NCI-H446 (cell line): ENCODE measurements at places on chromosomes 2 and 18.

GRCh38 chr18:40695526-40695925, 1259.5 kb upstream of the PIK3C3 start:
- DNase-seq, result no peak

DNA sequence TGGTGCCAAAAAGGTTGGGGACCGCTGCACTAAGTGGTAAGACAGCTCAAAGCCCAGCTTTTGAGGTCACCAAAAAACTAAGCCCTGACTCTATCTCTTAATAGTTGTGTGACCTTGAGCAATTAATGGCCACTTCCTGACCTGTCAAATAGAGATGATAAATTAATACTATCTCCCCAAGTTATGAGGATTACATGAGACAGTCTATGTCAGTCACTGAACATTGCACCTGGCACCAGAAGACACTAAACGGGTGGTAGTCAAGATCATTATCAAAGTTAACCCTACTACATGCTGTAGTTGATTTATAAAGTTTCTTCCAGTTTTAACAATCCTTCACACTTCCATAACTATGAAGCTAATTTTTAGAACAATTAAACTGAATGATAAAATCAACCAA, 36.5 kb downstream of the STPG4 start:
- DNase-seq, result no peak

GRCh38 chr18:38007676-38008330, 442.2 kb upstream of the CELF4 start:
- no peak for DNase-seq

DNA sequence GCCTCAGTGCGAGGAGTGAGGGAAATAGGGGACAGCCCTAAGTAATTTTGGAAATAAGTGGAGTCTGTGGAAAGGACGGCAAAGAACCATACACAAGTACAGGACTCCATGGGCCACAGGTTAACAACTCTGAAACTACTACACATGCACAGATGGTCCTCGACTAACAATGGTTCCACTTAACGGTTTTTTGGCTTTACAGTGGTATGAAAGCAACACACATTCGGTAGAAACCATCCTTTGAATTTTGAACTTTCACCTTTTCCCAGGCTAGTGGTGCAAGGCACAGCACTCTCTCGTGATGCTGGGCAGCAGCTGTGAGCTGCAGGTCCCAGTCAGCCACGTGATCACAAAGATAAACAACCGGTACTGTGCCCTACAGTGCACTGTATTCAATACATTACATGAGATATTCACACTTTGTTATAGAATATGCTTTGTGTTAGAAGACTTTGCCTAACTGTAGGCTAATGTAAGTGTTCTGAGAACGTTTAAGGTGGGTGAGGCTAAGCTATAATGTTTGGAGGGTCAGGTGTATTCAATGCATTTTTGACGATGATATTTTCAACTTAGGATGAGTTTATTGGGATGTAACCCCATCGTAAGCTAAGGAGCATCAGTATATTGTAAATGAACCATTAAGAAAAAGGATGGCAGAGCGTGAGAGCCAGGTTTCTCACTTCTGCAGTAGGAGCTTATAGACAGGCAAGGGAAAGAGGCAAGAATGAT, 44.6 kb downstream of the TBC1D8 start:
- DNase-seq, result no peak

GRCh38 chr2:43692428-43692994, 16.3 kb upstream of the C1GALT1C1L start:
- DNase-seq, result no peak

DNA sequence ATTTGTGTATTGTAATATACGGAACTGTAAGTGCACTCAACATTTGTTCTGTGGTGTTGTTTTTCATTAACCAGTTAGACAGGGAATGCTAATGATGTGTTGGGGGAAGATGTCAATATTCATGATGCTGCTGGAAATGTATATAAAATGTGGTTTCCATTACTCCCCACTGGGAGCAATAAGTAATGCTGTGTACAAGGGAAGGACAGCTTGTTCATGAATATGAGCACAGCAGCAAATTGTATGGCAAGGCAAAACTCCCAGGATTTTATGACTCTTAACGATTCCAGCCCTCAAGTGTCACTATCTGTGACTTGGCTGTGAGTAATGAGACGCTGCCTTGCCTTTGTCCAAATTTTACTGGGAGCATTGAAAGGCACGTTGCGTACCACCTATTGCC, 312.4 kb upstream of the DDX18 start:
- no peak for DNase-seq

DNA sequence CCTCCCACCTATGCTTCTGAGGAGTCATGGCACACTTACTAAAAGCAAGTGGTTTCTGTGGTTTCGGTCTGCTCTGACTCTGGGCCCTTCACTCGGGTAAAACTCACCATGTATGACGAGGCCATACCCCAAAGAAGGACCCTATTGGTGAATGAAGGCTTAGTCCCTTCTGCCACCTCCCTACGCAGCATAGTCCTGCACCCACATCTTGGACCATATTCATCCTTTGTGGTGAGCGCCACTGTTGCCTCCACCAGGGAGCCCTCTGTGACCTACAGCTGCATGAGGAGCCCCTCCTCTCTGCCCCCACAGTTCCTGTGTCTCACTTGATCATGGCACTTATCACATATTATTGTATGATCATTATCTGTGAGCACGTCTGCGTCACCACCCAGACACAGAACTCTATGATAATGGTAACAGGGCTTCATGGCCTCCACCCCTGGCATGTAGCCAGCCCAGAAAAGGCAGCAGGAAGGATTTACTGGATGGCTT, 113.3 kb downstream of the TFCP2L1 start:
- DNase-seq, result no peak
